ENCODE measurements at places on chromosomes 3 and 15.

DNA sequence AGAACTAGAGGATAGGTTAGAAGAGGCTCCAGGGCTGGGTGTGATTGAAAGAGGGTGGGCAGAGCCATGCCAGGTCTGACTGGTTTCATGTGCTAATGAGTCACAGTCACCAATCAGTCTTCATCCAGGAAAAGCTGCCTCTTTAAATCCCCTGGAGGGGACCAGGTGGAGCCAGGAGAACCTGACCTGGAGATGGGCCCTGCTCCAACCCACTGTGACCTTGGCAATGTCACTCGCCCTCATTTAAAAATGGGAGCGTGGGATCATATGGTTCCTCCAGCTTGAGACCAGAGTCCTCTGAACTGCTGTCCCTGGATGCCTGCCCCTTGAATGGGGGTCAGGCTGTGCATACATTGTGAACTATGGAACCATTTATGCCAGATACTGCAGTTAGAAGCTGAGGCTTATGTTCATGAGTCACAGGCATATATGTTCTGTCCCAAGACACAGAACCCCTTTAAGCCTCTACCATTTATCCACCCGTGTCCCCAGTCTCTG, 23.0 kb downstream of the HES1 start:
- no peak for DNase-seq

DNA sequence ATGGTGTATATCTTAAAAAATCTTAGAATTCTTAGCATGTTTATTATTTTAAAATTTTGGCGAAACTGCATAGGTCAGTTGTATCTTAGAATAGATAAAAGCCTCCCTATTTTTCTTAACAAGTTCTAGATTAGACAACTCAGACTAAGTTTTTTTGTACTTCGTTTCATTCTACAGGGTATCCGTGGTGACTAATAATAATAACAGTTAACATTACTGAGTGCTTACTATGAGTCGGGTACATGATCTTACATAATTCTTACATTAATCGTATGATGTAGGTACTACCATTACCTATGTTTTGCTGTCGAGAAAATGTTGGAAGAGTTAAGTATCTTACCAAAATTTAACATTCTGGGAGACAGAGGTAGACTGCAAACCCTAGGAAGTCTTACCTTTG, 60.7 kb downstream of the UBE2E2 start:
- no peak for DNase-seq

DNA sequence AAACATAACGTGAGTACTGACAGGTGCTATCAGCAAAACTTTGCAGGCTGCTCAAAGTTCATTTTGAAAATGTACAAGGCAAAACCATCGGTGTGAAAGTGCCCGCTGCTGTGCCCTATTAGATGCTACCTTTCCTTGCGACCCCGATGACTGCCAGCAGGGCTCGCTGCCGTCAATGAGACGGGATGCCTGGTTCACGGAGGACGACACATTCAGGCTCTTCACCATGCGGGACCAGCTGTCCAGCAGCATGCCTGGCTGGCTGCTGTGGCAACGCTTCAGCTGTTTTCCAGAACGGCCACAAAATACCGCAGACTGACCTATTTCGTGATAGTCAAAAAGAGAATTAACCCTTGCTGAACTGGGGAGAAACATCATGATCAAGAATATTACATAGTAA, 92.7 kb upstream of the OCA2 start:
- no peak for DNase-seq

GRCh38 chr3:132726341-132726823, 4.2 kb upstream of the NPHP3 start:
- no peak for DNase-seq

DNA sequence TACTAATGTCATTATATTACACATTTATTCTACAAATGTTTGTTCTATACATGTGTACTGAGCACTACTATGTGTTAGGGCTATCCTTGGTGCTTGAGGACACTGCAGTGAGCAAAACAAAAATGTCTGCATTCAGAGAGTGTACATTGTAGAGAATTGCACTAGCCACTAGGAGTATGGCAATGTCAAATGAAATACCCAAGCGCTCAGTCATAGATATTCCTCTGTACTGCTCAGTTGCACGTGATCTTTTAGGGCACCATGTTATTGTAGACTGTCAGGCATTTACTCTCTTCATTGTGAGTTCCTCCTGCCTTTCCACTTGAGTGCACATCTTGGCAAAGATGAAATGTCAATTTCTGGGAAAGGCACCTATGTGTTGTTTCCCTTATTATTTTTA, 36.8 kb downstream of the FNDC3B start:
- no peak for DNase-seq

- DNase-seq, result no peak
Measured at GRCh38 chr3:122774564-122774963, 19.1 kb downstream of the HSPBAP1 start.

- no peak for DNase-seq
Measured at GRCh38 chr15:41961001-41961518, 11.3 kb downstream of the EHD4 start.

- no peak for DNase-seq
Measured at GRCh38 chr3:130700541-130700940, 46.1 kb downstream of the PIK3R4 start.

DNA sequence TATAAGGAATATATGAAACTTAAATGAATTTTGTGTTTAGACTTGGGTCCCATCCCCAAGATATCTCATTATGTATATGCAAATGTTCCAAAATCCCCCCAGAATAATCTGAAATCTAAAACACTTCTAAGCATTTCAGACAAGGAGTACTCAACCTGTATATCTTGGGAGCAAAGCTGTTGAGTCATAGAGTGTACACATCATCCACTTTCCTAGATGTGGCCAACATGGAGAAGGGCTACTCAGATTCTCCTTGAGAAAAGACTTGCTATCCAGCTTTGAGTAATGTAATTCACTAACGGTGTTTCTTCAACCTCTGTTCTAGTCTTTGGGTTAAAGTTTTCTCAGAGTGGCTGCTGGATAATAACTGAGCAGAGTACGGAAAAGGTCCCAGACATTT, 215.5 kb upstream of the POU1F1 start:
- DNase-seq, result no peak

- no peak for DNase-seq
Measured at GRCh38 chr3:60742606-60743145, 508.6 kb downstream of the FHIT start.

DNA sequence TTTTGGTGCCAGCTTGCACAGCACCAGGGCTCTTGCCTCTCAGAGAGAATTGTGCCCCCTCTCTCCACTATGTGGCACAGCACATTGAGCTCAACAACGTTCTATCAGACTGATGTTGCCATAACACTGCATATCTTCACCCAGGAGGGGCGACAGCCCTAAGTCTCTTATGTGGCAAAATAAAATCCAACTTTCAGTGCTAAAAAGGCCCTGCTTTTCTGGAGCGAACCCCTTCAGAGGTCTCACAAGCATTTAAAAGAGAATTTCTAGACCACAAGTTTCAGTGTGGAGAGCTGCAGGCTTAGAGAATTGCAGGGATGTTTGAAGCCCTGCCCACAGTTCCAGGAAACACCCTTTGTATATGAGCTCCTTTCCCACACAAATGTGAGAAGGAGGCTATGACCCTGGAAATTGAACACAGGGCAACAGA, 85.5 kb downstream of the LIPC start:
- no peak for DNase-seq

DNA sequence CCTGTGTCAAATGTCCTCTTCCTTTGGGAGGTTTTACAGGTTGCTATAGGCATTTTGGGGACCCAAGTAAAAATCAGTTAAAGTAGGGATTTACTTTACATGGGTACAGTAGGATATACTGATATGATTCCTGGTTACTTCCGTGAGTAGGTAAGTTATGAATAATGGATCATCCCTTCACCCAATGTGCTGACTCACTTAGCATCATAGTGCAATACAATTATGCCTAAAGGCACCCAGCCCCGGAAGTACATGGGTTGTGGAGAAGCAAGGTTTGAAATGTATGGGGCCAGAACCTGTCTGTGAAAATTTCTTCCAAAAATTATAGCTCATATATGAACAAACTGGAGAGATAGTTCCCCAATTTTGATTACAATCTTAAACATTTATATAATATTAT, 64.0 kb downstream of the GLB1 start:
- no peak for DNase-seq

DNA sequence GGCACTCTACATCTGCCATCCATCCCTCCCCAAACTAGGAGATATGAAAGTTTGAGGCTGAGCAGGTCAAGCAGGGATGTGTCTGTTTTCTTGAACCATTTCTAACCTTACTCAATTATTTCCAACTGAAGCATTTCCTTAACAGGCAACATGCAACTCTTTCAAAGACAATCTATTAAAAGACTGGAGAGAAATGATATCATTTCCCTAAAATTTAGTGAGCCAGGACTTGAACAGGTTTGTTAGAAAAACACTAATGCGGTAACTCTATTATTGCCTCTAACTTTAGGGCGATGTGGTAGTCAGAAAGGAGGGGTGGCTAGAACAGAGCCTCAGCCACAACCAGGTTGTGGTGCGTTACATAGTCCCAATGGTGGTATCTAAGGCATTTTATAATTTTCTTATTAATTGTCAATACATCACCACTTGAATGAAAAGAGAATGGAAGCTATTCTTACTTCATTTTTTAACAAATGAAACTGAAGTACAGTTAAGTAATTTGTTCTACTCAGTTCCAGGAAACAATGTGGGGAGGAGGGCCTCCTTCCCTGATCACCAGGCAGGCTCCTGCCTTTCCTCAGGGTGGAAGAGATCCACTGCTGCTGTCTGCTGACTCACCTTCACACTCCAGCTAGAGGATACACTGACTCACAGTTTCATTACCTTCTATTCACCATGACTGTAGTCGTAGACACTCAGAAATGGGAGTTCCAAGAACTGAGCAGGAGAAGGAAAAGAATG, 22.8 kb downstream of the MYO1E start:
- no peak for DNase-seq

DNA sequence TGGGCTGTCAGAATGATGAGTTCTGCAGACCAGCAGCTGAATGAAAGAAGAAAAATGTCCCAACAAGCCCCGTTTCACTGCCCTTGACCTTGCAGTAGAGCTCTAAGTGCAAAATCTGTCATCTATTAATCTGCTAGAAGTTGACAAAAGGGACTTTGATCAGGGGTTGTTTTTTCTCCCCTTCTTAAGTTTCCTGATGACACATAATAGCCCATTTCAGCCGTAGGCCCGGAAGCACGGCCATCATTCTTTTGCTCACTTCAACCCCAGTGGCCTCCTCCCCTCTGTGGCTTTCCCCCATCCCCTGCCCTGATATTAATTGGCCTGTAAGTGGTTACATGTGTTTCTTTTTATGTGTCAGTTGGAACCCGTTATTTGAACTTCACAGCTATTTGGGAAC, 298.9 kb downstream of the RPLP1 start:
- DNase-seq, result no peak

DNA sequence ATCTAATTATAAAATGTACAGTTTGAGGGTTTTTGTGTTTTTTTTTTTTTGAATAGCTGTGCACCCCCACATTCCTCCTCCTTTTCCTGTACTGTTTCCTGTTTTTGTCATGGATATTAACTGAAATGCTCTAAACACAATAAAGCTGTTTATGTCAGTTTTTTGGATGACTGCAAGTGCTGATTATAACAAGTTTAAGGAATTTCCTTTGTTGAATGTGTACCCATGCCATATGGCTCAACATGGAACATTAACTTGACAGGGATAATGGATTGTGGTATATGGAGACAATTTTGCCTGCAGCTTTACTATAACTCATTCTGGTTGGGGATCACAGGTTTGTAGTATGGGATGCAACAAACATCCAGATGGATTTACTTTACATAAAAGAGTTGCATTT, 216.4 kb downstream of the TCF12 start:
- DNase-seq, result no peak

GRCh38 chr3:170610321-170610884, 24.5 kb upstream of the SLC7A14 start:
- DNase-seq, result no peak

DNA sequence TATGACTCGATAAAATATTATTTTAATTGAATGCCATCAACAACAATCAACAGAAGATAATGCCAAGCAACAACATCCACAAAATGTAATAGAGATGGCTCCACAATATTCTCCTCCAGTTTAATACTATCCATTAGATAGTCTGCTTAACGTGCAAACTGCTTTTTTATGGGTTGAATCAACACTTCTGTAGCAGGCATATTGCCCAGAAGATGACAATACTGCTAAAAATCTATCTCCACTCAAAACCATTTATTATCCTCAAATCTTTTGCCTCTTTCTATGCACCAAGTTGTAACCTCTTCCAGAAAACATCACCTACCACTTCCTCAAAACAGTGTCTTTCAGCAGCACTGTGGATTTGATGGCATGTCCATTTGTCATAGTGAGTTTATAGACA, 295.7 kb upstream of the LMCD1 start:
- DNase-seq, result no peak

- no peak for DNase-seq
Measured at GRCh38 chr3:87126321-87126720, 100.8 kb upstream of the CHMP2B start.

- DNase-seq, result peak; percentile 4
Measured at GRCh38 chr3:124620600-124621063, 109.6 kb upstream of the UMPS start.

- DNase-seq, result no peak
Measured at GRCh38 chr3:172513488-172513887, 9.7 kb downstream of the TNFSF10 start.

DNA sequence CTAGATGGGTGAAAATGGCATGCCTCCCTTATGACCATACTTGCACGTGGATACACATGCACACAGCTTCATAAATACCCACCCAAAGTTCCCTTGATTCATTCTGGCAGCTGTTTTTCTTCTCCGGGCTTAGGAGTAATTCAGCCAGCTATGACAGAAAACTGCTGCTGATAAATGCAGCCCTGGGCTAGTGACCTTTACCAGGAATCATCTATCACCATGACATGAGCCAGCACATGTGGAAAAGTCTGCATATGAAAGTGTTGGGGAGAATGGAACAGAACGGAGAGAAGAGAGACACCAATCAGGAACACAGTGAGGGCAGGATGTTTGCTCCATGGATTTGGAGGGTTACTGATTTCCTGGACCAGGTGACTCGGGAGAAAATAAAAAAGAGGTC, 706.3 kb downstream of the PDCD6IP start:
- no peak for DNase-seq

DNA sequence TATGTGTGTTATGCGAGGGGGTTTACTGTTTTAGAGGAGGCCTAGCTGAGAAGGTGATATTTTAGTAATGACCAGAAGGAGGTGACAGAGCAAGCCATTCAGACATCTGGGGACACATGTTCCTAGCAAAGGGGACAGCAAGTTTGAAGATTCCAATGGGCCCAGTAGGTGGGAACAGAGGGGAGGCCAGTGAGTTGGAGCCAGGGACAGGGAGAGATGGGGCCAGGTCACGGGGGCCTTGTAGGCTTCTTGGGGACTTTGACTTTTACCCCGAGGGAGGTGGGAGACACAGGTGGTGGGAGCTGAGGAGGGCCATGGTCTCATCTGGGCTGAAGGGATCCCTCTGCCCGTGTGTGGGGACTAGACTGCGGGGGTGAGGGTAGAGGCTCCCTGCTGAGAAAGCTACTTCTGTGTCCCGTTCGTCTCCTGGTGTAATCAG, 72.5 kb downstream of the MGLL start:
- no peak for DNase-seq

DNA sequence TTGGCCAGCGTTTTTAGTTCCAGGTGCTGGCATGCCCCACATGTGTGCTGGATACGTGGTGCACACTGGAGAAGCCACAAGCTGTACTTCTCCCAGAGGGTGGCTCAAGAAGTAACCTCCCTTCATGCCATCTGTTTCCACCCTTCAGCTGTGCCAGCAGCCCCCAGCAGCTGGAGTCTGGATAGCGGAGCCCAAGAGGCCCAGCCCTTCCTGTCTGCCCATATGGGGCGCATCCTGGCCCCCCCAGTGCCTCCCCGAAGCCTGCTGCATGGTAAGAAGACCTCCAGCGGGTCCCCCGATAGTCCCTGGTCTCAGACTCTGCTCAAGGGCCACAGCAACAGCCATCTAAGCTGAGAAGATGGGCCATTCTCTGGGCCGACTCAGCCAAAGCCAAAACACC, 5.8 kb upstream of the MANF start:
- DNase-seq, result no peak

Measured in stimulated activated CD4-positive, alpha-beta T cell treated with anti-CD3 and anti-CD28 coated beads, Interleukin-4, amount 100 ng/mL, for 1 hour (primary cell).